ENCODE measurements at places on chromosomes 16 and 17.

DNA sequence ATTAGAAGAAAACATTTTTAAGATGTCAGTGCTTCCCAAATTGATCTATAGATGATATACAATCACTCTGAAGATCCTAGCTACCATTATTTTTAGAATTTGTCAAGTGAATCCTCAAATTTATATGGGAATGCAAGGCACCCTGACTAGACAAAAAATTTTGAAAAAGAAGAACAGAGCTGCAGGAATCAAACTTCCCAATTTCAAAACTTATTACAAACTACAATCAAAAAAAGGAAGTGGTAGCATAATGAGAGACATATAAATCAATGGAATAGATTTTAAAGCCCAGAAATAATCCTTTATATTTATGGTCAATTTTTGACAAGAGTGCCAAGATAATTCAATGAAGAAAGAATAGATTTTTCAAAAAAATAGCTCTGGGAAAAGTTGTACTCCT lies 198.3 kb upstream of the KCNJ16 start:
- no peak for DNase-seq

DNA sequence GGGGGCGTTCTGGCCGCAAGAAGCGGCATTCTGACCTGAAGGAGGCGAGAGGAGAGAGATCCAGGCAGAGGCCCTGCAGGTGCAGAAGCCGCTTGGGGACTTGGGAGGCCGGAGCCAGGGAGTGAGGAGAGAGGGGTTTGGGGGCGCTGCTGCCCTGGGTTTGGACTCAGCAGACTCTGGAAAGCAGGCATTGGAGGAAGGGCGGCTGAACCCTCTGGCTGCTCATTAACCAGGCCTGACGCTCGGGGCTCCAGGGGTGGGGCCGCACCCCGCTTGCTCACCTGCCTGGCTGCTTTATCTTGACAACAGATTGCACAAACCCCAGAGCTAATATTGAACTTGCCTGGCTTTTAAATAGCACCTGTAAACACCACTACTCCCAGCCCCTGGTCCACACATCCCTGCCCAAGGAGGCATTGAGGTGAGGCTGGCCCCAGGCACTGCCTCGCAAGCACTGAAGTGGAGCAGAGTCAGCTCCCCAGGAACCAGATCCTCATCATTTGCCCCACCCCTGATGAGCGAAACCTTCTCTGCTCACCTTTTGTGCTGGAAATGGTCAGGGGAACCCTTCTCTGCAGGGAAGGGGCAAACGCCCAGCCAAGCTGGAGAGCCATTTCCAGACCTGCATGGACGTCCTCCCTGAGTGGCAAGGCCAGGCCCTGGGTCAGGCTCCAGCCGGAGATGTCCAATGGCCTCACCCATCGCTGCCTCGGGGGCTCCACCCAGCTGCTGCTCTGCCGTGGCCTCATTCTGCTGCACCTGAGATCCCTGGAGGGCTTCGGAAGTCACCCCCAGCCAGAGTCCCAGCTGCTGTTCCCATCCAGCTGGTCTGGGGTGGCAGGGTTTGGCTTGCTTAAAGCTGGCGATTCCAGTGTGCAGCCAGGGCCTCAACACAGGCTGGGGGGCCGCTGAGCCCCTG lies 190.2 kb upstream of the GSE1 start:
- peak; percentile 60 for DNase-seq

DNA sequence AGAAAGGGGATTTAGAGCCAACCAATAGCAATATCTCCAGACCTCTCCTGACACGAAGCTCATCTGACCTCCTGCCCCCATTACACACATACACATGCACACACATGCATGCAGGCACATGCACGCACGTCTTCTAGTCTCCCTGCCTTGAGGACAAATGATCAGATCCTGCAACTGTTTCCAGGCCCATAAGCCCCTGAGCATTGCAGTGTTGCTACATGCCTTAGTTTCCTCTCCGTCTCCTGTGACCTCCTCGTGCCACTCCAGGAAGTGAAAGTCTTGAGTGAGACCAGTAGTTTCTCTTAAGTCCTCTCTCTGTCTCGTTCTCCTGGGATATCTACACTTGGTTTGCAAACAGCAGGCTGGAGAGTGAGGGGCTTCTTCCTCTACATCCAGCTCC lies 8.2 kb downstream of the CIITA start:
- DNase-seq: no peak

DNA sequence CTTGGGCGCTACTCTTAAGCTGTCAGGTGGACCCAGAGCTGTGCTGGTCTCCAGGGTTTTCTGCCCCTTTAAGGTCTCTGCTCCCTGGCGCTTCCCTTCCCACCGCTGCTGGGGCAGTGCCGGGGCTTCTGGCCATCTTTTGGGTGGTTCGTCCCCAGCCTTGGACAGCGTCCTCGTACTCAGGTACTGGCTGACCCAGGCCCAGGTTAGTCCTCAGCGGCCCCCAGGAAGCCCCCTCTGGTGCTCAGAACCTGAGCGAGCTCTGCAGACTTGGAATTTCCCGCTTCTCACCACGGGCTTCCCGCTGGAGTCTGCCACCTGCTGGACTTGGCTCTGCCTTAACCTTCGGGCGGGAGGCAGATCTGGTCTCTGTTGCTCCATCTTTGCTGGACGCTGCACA lies 94.1 kb upstream of the ZNF750 start:
- DNase-seq: peak; percentile 40

DNA sequence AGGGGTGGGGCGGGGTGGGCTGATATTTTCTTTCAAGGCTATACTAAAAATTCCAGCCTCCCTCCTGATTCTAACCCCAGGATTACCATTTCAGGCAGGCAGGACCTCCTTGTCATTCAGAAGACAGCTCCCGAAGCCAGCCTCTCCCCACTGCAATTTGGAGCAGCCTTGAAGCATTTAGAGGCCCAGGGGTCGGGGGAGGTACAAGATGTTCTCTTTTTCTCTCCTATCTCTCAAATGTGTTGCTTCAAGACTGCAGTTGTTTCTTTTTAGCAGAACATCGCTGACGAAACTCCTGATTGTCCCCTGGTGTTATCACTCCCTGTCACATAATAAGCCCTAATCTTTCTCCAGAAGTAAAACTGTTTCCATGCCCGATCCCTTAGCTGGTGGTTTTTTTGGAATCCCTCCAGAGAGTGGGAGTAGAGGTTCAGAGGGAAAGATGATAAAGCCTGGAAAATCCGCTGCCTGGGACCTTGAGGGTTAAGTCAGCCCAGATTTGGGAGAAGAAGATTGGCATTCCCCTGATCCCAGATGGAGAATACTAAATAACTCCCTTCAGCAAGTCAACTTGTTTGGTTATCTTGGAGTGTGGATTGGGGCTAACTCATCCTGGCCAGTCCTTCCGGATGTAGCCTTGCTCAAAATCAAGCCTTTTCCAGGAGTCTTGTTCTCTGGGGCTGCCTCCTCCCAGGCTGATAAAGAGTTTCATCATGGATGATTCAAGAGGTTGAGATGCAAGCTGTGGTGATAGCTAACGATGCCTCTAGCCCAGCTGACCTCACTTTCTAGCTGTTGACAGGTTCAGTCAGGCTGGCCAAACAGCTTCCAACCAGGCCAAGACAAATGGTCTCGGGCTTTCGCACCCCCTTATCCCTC lies 71.3 kb downstream of the SOX9 start:
- DNase-seq: no peak
